ENCODE measurements at places on chromosomes 6 and 20. TPM values are rescaled to one million over a fixed set of nuclear protein-coding genes. Genes with fewer than 3 reads are reported as not detected.

Gene KHDC1L
- polyA plus RNA-seq: 0.14 TPM

DNA sequence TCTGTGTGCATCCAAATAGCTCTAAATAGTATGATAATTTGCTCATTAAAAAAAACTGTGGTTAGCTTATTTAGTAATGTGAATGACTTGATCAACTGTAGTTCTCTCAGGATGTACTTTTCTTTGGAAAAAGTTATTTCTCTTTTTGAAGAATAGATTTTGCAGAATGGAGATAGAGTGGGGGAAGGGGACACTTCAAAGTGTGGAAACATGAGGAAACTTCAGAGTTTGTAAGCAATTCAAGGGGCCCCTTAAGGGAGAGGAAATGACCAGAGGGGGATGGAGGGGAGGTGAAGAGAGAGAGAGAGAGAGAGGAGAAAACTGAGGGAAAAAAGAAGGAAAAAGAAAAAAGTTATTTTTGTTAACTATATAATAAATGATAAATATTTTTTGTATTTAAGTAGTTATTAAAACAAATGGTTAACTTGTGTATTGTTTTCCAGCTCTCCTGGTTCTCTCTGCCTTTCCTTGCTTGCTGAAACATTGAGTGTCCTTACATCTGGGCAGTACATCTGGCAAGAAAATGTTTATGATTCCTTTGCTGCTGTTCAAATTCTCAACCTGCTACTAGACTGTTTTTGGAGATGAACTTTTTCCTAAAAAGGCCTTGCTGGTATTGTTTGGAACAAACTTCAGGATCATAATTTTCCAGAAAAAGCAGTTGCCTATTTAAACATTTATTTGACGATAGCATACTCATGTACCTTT lies 497.5 kb upstream of the CITED2 start:
- no peak for DNase-seq

Gene LY6G6F
- not detected for polyA plus RNA-seq

- DNase-seq: no peak
Measured at GRCh38 chr6:116990679-116991078, 113.6 kb downstream of the RFX6 start.

GRCh38 chr6:149852180-149852579 lies 12.0 kb downstream of the LRP11 start:
- no peak for DNase-seq

DNA sequence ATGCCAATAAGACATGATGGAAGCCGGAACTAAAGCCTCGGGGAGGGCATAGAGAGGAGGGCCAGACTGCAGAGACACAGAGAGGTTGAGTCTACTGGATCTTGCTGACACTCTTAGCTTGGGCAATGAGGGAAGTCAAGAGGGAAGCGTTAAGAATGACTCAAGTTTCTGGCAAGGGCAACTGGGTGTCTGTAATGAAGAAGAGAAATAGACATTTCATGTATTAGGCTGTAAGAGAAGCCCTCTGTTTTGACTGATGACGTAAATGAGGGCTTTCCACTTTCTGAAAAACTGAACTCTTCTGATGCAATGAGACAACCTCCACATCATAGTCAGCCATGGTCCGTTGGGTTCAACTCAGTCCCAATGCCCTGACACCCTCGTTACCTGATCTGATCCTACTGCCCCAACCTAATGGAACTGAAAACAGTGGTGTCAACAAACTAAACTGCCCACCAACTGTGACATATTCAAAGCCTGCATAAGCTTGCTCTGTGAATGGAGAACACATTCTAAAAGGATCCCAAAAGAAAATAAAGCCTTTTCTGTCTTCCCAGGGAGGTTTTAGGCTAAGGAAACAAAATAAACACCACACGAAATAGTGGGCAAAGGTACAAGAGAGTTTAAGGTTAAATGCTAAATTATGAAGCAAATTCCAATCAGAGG lies 45.8 kb upstream of the PNRC1 start:
- peak; percentile 92 for DNase-seq

DNA sequence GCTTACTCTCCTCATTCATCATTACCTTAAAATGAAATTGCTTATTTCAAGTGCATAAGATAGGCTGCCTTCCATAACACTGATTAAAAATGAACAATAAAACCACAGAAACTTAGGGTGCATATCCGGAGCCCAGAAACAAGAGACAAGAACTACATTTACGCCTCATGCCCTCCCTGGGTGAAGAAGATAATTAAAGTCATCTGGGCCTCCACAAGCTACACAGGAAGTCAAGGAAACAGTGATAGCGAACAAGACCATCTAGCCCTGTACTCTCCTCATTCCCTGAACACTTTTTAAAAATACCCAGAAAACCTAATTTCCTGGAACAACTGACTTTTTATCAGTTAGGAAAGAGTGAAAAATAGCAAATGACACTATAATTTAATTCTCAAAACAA lies 6.3 kb downstream of the SOD2 start:
- DNase-seq: no peak

Gene PMEPA1
- polyA plus RNA-seq: 38.6 TPM

DNA sequence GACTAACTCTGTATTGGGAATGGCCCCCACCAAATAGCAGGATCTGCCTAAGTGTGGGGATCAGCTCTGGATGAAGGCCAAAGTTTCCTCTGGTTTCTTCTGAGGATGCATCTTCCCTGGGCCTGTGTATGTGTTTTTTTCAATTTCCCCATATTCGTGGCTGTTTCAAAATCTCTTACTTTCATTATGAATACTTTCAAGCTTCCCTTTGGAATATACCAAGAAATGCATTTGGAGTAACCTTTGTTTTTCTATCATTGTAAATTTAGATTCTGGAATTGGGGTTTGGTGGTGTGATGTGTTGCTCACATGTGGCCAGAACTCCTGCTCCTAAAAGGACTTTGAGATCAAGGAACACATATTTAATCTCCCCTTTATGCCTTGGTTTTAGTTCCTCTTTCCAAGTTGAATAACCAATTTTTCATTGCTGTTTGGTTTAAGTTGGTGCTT lies 8.4 kb downstream of the ENTPD6 start:
- no peak for DNase-seq

- DNase-seq: no peak
Measured at GRCh38 chr6:155402656-155403304, 52.9 kb downstream of the NOX3 start.

GRCh38 chr6:14851281-14851680 lies 394.6 kb upstream of the JARID2 start:
- DNase-seq: no peak

DNA sequence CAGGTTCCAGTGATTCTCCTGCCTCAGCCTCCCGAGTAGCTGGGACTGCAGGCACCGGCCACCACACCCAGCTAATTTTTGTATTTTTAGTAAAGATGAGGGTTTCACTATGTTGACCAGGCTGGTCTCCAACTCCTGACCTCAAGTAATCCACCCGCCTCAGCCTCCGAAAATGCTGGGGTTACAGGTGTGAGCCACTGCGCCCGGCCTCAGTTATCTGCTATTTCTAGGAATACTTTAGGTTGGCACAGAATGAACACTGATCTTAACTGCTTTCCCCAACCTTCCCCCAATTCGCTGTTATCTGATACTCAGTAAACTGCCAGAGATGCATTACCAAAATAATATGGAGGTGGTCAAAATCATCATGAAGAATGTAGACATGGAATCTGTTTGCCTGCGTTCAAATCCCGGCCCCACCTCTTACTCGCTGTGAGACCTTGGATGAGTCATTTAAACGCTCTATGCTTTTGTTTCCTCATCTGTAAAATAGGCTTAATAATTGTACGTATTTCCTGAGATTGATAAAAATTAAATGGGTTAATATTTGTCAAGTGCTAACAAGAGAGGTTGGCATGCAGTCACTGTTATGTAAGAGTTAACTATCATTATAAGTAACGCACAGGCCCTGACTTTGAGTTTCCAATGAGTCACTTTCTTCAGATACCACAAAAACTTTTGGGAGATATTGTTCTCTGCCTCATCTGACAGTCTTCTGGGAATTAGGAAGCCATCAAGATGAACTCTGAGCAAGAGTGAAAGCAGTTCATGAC lies 44.5 kb upstream of the NCOA3 start:
- DNase-seq: peak; percentile 84

GRCh38 chr6:163113358-163113962 lies 301.1 kb upstream of the QKI start:
- no peak for DNase-seq

Data from foreskin keratinocyte (primary cell).